SJSA1 (cell line): ENCODE measurements at places on chromosomes 7 and 10. TPM values are rescaled to one million over a fixed set of nuclear protein-coding genes. Genes with fewer than 3 reads are reported as not detected.

SGCE gene
- total RNA-seq = 117 and 123 TPM in 2 replicates

GCK gene
- 0.13 and 1.6 TPM in 2 replicates for total RNA-seq

DNA sequence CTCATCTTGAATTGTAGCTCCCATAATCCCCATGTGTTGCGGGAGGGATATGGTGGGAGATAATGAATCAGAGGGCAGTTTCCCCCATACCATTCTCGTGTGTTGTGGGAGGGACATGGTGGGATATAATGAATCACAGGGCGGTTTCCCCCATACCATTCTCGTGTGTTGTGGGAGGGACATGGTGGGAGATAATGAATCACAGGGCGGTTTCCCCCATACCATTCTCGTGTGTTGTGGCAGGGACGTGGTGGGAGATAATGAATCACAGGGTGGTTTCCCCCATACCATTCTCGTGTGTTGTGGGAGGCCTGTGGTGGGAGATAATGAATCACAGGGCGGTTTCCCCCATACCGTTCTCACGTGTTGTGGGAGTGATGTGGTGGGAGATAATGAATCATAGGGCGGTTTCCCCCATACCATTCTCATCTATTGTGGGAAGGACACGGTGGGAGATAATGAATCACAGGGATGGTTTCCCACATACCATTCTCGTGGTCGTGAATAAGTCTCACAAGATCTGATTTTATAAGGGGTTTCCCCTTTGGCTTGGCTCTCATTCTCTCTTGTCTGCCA is 271.0 kb downstream of the MAD1L1 start:
- H3K4me3 ChIP-seq = no peak overlapping the region
- no peaks in the 10 kb centered on the region for H3K4me1 ChIP-seq
- peaks cover 12% of the 10 kb centered on the region for H3K36me3 ChIP-seq
- peak overlapping the region; percentile 75 for H3K27ac ChIP-seq
- H3K27me3 ChIP-seq = no peaks in the 10 kb centered on the region
- peak; percentile 59 for DNase-seq

DNA sequence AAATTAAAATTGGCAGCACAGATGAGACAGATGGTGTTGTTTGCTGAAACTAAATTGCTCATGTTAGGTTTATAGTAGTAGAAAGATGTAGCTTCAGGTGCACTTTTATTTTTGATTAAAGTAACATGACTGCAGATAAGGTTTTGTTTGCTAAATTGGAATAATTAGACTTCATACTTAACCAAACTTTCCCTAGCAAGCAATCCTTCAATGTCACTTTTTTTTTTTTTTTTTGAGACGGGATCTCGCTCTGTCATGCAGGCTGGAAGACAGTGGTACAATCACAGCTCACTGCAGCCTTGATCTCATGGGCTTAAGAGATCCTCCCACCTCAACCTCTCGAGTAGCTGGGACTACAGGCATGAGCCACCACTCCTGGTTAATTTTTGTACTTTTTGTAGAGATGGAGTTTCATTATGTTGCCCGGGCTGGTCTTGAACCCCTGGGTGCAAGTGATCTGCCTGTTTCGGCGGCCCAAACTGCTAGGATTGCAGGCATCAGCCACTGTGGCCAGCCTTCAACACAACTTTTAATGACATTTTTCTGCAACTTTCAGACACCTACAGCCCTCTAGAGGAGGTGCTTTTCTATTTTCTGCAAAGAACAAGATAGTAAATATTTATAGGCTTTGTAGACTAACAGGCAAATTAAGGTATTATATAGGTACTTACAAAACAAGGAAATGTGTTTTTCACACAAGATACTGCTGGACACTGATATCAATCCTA is 84.8 kb upstream of the CCNY start:
- no peak for DNase-seq
- H3K27me3 ChIP-seq = no peaks in the 10 kb centered on the region
- no peak overlapping the region for H3K27ac ChIP-seq
- no peak overlapping the region for H3K4me3 ChIP-seq

SPDYE2 gene
- not detected in 2 replicates for total RNA-seq
